NCI-H1105 (cell line): ENCODE measurements at places on chromosomes 3 and 15.
A peak's percentile ranks its signal among the peaks of the same experiment; 100 is the strongest.

DNA sequence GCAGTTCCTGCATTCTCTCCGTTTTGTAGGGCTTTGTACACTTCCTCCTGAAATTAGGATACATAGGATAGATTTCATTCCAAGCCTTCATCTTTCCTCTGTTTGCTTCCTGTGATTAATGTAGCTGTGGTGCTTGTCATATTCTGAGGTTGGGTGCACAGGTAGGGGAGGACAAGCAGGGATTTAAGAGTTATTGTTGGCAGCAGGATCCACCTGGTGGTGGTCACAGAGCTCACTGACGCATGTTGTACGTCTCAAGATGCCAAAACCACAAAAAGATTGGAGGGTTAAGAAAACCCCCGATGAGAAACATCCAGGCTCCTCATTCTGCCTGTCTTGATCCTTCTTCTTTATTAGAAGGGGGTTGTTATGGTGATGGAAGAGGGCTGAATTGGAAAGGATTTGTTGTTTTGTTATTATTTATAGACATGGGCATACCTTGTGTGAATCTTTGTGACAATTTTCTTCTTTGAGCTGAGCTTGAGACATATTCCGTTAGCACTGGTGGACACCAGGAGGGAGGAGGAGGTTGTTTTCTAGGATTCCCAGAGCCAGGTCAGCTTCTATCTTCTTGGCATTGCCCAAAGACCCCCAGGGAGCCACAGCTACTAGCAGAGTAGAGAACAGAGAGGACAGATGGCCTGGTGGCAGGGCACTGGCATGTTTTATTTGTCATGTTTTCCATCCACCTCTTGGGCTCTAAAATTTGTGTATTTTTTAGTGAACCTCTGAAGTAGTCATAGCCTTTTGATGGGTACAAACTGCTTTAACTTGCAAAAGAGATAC is 57.7 kb upstream of the LARS2 start:
- no peak for DNase-seq

DNA sequence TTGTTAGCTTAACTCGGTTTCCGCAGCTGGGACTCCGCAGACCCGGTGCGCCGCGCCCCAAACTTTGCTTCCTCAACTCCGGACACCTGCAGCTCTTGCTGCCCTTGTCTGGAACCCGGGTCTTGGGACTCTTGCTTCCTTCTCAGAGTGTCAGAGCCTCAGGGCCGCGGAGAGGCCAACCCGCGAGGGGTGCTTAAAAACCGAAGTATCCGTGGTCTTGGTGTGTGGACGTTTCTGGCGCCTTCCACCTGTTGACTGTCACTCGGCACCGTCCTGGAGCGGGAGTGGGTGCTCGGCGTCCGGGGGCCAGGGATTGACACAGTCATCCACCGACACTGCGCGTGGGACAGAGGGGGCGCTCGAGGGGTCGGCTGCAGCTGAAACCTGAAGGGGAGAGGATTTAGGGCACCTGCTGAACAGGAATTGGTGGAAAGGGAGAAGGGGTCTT is 386 bp downstream of the SQOR start:
- DNase-seq, result no peak

DNA sequence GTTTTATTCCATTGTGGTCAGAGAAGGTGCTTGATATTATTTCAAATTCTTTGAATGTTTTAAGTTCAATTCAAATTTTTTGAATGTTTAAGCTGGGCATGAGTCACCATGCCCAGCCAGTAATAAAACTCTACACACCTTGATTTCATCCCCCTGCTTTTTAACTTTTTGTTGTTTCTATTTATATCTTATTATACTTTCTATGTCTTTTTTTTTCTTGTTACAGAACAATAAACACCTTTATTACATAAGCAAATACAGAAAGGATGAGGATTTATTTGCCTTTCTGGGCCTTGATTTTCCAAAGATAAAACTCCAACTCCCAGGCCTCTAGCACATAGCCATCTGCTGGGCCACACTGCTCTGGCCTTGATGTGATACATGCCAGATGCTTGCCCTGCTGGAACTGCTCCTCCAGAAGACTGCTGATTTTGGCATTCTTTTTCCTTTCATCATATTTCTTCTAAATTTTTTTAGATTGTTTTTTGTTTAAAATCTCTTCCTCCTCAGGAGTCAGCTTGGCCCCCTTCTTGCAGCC is 14.0 kb downstream of the DNAH12 start:
- DNase-seq, result no peak

- DNase-seq, result no peak
Observed at GRCh38 chr3:79081335-79081734, 686.5 kb downstream of the ROBO1 start.

- peak; percentile 12 for DNase-seq
Observed at GRCh38 chr3:65483480-65483879, 555.2 kb downstream of the MAGI1 start.

GRCh38 chr3:179113903-179114302 is 34.3 kb upstream of the PIK3CA start:
- no peak for DNase-seq

GRCh38 chr3:16399473-16399872 is 114.0 kb downstream of the RFTN1 start:
- no peak for DNase-seq

DNA sequence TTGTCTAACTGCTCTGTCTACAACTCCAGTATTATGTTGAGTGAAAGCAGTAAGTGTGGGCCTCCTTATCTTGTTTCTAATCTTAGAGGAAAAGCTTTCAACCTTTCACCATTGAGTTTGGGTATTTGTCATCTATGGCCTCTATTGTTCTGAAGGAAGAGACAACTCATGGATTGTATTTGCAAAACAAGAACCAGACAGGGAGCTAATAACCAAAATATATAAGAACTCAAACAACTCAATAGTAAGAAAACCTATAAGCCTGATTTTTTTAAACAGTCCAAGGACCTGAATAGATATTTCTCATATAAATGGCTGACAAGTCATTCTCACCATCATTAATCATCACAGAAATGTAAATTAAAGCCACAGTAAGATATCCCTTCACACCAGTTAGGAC is 113.0 kb downstream of the TAFA4 start:
- DNase-seq, result no peak

DNA sequence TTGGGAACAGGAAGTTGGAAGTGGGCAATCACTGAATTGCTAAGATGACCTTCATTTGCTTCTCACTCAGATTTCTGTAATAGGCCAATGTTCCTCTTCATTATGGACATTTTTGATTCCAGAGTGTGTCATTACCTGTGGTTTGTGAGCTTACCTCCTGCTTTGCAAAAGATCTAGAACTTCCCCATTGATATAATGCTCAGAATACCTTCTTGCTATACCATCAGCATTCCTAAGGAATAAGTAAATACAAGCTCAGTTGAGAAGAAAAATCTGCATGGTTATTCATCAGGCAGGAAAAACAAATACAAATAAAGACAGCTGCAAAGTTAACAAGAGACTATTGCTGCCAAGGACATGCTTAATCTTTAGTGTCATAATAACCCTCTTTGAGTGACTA is 5.6 kb upstream of the RPL14 start:
- DNase-seq, result no peak

GRCh38 chr3:129558772-129559564 is 16.0 kb downstream of the H1-8 start:
- no peak for DNase-seq

GRCh38 chr3:114498539-114499370 is 204.9 kb downstream of the TIGIT start:
- no peak for DNase-seq

DNA sequence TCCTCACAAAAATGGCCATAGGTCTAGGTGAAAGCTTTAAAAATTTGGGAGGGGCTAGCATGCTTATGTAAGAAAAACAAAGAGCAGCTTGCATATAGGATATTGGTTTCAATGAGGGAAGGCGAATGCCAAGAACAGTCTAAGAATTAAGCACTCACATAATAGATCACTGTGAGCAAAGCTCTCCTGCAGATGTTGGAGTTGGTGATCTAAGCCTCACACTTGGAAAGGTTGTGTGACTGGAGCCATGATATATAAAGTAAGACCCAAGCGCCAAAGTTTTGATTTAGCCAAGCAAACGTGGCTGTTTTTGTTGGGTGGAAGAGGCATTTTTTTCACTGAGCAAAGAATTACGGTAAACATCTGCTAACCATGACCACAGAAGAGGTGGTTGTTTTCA is 237.5 kb downstream of the FOXP1 start:
- no peak for DNase-seq

DNA sequence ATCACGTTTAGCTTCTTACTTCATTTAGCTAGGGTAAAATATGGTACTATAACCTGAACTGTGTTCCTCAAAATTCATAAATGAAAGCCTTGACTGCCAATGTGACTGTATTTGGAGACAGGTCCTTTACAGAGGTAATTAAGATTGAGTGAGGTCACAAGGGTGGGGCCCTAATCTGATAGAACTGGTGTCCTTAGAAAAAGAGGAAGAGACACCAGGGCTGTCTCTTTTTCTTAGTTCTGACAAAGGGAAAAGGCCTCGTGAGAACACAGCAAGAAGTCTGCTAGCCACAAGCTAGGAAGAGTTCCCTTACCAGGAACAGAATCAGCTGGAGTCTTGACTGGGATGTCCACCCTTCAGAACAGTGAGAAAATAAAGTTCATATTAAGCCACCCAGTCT is 162.7 kb downstream of the GMNC start:
- no peak for DNase-seq

GRCh38 chr3:147301781-147302180 is 104.6 kb downstream of the ZIC4 start:
- DNase-seq, result no peak

- peak; percentile 41 for DNase-seq
Observed at GRCh38 chr15:23857028-23857641, 170.0 kb upstream of the NDN start.

DNA sequence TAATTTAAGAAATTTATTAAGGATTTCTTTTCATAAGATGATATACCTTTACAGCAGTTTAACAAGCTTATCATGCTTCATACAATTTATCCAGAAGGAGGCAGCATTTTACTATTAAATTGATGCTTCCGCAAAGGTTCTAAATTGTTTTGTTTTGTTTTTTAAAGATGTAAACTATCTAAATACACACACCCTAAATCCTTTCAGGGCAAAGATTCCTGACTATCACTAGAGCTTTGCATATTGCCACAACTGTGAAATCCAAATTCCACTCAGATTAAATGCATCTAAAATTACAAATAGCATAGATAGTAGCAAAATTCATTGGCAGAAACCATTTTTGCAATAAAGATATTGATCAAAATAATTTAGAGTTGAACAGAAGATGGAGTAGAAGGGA is 44.5 kb upstream of the CCNL1 start:
- peak; percentile 11 for DNase-seq

DNA sequence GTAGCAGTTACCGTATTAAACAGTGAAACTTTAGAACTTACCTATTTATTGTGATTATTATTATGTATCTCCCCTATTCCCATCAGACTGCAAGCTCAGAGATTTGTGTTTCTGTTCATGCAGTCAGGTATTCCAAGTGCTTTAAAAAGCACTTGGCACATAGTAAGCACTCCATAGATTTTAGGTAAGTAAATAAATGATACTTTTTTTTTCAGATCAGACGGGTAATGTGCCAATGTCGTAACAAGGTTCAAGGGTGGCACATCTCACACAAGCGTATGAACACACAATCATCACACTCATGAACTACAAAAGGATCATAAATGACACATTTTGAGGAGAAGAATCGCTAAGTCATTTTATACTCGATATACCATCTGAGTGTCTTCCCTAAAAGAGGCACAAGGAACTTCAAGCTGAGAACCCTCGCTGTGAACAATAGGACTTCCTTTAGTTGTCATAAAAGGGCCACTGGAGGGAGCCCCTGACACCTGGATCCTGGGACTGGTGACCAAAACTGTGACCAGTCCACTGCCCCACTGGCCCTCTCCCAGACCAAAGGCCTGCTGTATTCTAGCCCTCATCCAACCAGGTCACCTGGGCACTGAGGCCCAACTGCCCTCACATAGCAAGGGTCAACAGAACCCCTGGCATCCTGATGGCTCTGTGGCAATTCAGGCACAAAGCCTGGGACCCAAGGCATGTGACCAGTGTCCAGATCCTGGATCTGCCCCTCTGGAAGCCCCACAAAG is 32.1 kb downstream of the KIF9 start:
- DNase-seq, result no peak

- DNase-seq, result no peak
Observed at GRCh38 chr3:46395766-46396530, 10.9 kb downstream of the CCR5AS start.

GRCh38 chr15:39543651-39544050 is 37.2 kb upstream of the THBS1 start:
- DNase-seq, result no peak

DNA sequence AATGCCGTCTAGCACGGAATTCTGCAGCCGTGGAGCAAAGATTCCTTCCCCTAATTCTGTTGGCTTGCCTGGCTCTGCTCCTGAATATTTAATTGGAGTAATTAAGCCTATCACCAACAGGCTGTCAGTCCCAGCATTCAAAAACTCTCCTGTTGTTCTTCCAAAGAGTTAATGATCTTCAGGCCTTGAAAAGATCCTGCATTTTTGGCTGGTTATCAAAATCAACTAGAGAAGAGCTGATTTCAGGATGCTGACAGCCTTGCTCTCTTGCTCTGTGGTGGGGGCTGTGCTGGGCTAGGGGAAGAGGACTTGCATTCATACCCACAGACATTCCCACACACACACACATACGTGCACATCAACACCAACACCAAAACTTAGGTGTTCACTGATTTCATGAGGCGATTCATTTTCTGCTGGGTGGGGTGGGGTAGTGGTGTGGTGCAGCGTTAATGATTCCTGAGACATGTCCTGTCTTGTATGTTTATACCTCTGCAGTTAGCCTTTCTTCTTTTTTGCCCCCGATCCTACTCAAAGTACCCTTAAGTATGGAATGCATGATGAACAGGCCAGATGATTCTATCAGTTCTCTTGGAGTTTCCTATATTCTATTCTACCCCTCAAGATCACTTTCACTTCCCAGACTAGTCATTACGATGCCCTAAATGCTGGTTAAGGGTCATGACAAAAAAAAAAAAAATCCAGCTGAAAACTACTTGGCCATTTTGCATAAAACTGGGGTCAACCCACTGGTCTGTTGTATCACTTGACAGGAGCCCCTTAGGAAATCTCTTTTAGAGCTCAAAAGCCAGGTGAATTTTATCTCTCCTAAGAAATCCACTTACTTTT is 42.3 kb downstream of the CPN2 start:
- peak; percentile 67 for DNase-seq

GRCh38 chr3:175015056-175015635 is 156.0 kb downstream of the NAALADL2 start:
- DNase-seq, result no peak

DNA sequence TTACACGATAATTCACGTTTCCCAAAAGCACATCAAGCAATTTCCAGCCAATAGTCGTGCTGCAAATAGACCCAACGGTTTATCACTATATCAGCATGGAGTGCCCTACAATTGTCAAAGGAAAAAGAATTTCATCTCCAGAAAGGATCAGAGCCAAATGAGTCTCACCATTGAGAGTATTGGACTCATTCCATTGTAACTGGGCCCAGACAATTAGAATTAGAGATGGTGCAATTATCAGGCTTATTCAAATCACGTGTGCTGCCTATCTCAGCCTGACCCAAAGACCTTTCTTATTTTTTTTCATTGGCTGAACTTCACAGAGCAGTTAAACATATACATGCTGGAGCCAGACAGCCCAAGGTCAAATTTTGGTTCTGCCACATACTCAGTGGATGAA is 87.0 kb upstream of the LRTM1 start:
- no peak for DNase-seq

- no peak for DNase-seq
Observed at GRCh38 chr15:74320352-74321247, 46.8 kb downstream of the CYP11A1 start.

- DNase-seq, result no peak
Observed at GRCh38 chr15:32651229-32651837, 9.8 kb downstream of the SCG5 start.
